ENCODE measurements at places on chromosomes 1 and 21.

GRCh38 chr1:231827337-231828105, 200.9 kb downstream of the DISC1 start:
- DNase-seq: no peak

DNA sequence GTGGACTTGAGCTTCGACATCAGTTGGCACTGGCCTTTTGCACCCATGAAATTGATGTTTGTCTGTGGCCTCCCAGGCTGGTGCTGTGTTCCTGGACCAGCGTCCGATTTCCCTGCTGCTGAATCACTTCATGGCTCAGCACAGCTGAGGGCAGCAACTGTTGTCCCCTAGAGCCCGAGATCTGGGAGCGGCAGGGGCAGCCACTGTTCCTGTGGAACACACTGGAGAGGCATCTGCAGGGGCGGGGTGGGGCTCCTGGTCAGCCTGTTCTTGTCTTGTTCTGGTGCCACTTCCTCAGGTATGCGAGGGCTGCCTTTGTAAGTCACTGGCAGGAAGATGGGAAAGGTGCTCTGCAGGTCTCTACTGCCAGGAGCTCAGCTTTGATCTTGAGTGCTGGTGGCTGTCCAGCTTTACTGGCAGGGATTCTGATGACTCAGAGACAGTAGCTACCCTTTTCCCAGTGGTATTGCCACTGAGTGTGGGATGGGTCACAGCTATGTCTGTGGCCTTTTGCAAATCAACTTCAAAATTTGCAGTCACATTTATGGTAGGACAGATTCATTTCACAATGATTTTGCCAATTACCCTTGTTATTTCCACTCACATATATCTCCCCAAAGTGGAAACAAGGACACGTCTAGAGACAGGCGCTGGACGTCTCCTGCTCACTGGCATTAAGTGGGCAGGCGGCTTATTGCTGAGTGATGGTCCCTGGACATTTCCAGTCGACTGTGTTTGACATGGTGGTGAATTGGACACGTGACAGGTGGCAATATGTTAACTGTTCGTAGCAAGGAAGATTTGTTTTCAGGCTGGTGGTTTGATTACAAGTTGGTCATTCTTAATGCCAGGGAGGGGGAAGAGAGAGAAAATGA, 15.3 kb downstream of the AGPAT3 start:
- no peak for DNase-seq

DNA sequence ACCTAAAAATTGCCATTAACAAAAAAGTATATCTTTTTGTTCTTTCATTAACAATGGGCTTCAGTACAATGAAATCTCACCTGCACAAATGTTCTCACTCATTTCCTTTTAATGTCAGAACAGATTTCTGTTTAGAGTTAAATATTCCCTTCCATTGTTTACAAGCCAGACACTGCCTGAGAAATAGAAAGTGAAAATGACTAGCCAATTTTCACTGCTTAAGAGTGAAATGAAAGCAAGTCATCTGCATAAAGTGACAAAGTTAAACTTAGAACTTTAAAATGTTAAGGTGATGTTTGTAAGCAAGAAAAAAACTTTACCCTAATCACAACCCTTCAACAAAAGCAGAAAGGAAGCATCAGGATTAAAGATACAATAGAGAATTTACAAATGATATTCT, 27.5 kb downstream of the COA6 start:
- DNase-seq: no peak

DNA sequence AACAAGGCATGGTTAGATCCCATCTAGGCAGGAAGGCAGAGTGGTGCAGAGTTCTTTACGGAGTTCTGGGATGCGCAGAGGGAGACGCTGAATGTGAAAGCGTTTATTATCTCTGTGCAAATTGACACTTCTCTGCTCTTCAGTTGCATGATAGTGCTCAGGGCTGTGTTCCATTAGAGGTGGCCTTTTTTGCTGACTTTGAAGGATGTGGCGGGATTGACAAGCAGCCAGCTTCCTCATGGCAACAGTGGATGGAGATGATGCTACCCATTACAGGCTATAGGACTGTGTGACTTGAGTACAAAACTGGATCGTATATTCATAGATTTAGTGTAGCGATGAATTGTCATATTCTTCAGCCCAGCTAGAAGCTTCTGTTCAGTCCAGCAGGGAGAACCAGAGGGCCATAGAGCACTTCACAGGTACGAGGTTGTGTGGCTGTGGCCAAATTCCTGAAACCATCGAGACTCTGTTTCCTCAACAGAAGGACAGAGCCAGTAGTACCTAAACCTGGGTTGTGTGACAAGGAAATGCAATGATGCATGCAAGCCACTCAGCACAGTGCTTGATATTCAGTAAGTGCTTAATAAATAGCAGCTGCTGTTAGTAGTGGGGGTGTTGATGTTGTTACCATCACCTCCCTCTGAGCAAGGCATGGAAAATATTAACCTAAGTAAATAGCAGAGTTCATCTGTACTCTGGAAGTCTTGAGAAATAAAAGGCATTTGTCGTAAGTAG, 430.0 kb upstream of the KAZN start:
- no peak for DNase-seq

DNA sequence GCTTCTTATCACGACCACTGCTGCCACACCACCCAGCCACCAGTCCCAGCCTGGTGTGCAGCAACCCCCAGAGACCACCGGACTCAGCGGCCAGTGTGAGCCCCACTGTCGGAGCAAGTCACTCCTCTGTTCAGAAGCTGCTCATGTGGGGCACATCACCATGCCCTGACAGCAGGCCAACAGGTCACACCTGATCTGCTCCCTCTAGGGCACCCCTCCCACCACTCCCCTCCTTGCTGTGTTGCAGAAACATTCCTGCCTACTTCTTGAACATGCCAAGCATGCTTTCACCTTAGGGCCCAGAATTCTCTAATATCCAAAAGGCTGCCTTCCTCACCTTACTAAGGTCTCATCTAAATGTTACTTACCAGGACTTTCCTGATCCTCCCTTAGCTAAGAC, 146.5 kb downstream of the SLC45A1 start:
- no peak for DNase-seq

DNA sequence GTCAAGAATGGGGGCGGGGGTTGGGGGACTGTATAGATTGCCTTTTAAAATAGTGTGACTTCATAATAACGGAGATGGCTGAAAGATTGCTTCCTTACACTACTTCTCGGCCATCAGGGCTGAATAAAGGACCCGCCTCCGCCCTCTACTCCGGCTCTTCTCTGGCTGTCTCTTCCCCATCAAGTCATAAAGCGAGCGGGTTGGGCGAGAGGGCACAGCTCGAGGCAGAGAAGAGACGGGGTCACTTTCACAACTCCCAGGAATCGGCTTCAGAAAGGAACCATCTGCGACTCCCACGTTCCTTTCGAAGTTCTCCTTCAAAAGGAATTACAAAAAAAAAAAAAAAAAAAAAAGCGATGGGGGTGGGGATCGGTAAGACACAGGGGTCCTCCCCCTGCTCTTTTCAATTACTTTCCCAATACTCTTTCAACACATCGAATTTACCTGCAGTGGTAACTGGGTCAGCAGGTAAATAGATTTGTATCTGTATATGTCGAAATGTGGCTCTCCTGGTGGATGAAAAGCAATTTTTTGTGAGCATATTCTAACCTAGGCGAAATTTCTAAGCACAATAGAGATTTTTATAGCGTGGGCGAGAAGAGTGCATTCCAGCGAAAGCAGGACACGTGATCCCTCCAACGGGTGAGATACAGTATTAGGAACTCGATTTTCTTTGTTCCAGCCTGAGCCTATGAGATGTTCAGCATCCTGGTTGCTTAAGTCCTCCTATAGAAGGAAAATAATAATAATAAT, 2.0 kb downstream of the LRRC7 start:
- no peak for DNase-seq
